Astrocyte of the spinal cord (primary cell): ENCODE measurements at places on chromosomes 1 and 21.

DNA sequence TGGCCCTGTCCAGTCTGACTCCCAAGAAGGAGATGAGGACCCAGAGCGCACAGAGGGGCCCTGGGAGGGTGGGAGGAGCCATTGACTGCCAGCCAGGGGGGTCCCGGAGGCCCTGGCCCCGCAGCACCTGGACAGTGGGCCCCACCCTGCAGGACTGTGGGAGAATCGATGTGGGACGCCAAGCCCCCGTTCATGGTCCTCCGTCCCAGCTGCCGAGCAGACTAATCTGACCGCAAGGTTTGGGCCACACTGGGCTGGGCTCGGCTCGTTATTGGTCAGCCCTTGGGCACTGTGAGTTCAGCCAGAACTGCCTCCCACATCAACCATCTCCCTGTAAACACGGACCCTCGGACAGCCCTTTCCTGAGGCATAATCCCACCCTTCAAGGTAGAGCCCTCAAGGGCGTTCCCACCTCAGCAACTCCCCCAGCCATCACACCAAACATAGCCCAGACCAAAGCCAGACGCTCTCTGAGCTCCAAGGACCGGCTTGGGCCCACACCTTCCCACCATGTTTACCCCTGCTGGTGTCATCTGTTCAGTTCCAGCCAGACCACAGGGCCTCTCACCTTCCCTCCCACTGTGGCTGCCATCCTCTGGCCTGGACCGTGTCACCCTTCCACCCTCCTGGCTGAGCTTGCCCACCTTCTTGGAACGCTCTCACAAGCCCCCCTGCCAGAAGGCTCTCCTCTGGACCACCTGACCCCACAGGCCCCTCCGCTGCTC, 16.2 kb upstream of the POFUT2 start:
- DNase-seq = no peak

DNA sequence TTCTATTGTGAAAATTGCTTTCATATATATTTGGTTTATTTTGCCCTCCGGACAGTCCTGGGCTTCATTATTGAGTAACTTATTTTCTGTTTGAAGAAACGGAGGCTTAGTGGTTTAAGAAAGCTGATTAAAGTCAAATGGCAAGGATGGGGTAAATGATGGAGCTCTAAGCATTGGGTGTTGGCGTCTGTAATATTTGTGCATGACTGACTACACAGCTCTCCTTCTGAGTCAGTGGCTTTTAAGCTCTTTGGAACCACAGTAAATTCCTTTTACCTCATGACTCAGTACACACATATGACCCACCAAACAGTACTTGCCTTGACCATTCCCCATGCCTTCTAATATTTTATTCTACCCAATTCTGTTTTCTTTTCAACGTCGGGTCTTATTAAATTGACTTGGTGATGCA, 21.0 kb downstream of the B3GALT5 start:
- DNase-seq = peak; percentile 94

DNA sequence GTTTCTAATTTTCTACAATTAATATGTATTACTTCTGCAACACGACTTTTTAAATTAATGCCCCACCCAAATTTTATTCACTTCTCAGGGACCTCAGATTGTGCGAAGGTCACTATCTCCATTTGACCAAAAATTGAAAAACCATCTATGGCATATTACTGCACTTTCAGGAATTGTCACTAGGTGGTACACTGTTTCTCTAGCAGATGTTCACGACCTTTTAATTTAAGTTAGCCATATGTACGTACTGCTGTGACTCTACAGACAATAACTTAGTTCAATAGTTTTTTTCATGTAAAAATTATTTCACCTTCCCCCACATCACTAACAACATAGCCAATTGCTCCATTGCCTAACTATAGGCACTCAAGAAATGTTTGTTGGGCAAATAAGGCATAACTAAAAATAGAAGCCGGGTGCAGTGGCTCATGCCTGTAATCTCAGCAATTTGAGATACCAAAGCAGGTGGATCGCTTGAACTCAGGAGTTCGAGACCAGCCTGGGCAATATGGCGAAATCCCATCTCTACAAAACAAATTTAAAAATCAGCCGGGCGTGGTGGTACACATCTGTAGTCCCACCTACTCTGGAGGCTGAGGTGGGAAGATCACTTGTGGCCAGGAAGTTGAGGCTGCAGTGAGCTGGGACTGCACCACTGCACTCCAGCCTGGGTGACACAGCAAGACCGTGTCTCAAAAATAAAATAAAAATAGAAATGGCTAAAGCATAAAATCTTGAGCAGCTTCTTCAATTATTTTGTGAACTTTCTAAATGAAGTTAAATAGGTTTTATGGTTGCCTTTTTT, 75.7 kb upstream of the PKN2 start:
- peak; percentile 33 for DNase-seq

DNA sequence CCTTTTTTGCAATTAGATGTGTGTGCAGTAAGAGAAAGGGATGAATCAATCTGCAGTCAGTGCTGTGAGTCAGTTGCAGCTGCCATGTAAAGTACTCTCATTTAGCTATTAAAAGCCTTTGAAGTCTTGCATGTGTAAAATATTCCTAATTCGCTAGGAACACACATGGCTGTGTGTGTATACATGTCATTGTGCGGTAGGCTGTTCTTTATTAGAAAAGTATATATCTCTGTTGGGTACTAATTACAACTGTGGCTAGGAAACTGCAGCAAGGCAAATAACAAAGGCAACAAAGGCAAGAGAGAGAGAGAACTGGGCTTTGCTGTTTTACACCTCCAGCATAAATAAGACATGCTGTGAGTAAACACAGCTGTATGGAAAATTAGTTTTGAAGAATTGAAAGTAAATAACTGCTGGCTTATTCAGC, 41.7 kb downstream of the EPB41 start:
- DNase-seq = no peak

- no peak for DNase-seq
Observed at GRCh38 chr1:232327899-232328298, 302.0 kb downstream of the SIPA1L2 start.

- no peak for DNase-seq
Observed at GRCh38 chr1:52588535-52588934, 13.6 kb upstream of the GPX7 start.

DNA sequence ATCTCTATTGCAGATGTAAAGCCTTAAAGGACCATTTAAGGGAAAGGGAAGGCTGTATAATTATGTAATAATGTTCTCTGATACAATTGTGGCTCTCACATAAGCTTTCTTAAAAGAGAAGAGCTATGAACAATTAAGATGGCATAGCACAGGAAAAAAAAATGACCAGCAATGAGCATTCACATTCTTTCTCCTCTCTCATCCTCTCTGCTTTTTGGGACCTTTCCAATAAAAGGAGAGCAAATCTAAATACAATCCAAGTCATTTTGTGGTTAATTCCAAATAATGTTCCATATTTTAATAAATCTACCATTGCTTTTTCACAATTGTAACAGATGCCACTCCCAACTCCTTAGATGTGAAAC, 23.5 kb downstream of the SMYD3 start:
- DNase-seq = no peak
